ENCODE measurements at places on chromosomes 13 and 19.

DNA sequence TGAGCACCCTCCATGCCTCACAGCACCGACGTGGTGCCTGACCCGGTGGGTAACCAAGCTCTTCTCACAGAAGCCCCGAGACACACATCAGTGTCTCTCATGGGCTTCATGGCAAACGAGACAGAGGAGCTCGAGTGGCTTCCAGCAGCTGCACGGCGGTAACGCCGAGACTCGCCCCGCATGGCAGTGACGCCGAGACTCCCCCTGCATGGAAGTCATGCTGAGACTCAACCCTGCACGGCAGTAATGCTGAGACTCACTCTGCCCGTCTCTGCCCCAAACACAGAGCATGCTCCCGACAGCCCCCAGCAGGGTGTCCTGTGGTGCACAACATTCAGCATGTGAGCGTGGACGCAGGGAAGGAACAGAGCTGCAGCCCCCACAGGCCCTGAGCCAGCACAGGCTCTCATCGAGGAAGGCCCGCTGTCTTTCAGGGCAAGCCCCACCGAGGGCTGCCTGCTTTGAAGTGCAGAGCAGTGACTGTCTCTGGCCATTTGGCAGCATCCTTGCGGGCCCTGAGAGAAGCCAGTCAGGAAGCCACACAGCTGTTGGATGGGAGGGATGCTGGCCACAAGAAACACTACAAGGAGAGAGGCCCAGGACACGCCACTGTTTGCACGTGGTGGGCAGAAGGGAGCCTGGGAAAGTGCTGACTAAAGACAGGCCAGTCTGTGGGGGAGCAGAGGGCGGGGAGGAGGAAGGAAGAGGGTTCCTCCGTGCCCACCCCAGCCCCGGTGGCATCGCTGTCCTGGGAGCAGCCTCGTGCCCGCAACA is 9.5 kb downstream of the GAS6 start:
- DNase-seq: no peak

GRCh38 chr19:38036707-38037611 is 130.0 kb downstream of the SIPA1L3 start:
- no peak for DNase-seq

DNA sequence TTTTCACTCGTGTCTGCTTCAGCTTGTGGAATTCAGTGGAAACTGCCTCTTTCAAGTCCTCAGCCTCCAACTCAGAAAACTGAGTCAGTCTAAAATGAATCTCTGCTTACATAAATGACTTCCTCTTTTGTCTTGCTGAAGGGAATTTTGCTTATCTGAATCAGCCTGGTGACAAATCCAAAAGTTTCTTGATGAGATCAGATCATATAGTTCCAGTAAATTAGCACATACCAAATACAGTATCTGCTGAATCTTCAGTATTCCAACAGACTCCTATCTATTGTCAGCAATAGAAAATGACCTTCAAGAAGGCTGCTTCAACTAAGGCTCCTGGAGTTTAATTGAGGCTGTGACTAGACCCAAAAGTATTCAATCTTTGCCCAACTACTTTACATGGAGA is 290.0 kb downstream of the MZT1 start:
- no peak for DNase-seq

- no peak for DNase-seq
Observed at GRCh38 chr13:76830805-76831204, 55.4 kb downstream of the KCTD12 start.

DNA sequence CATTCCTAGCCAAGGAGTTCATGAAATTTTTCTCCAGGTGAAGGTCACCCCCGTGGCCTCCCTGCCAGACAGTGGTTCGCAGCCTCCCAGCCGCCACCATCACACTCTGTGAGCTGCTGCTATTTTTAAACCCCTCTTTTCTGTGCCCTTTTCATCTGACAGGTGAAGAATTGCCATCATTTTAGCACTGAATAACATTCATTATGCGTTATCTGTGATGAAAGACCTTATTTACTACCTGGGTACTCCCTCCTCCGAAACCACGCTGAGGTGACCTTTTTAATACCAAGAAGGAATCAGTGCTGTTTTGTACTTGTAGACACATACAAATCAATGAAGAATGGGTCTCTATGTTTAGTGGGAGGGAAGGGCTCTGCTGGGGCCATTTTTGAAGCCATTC is 148.9 kb upstream of the GPR12 start:
- DNase-seq: no peak

DNA sequence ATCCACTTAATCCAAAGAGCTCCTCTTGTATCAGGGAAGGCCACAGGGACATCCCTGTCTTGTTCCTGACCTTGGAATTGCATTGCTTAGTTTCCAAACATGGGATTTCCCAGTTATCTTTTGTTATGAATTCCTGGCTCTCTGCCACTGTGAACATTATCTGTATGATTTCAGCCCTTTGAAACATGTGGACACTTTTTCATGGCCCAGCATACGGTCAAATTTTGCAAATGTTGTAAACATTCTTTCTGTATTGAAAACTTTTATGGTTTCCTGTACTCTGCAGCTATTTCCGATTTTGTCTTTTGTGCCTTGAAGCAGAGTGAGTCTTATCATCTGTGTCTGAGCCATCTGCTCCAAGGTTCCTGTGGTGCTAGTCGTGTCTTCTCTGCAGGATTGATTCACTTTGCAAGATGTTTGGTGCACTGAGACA is 4.5 kb upstream of the CFAP97D2 start:
- DNase-seq: no peak

DNA sequence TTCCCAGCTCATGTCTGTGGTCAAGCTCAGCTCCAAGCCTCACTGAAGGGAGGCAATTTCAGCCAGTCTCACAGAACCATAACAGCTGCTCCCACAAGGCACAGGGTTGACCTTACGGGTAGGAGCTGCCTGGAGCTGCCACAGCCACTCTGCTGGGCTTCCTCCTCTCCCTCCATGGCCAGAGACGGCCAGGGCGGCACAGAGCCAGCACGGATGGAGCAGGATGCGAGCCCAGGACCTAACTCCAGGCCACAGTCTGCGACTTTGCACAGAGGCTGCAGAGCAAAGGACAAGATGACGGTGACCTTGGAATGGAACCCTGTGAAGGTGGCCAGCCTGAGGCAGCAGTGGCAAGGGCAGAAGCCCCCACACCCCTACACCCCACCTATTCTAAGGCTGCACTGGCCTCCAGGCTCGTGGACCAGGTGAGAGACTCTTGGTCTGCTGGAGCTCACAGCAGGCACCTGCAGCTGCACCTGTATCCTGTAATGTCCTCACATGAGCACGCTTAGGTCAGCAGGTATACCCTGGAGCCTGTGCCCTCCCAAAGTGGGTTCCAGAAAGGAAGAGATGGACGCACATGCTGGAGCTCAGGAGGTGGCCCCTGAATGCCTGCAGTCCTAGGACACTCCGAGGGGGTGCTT is 29.6 kb downstream of the ADPRHL1 start:
- DNase-seq: no peak

GRCh38 chr19:30608471-30608870 is 236.3 kb downstream of the ZNF536 start:
- DNase-seq: no peak

DNA sequence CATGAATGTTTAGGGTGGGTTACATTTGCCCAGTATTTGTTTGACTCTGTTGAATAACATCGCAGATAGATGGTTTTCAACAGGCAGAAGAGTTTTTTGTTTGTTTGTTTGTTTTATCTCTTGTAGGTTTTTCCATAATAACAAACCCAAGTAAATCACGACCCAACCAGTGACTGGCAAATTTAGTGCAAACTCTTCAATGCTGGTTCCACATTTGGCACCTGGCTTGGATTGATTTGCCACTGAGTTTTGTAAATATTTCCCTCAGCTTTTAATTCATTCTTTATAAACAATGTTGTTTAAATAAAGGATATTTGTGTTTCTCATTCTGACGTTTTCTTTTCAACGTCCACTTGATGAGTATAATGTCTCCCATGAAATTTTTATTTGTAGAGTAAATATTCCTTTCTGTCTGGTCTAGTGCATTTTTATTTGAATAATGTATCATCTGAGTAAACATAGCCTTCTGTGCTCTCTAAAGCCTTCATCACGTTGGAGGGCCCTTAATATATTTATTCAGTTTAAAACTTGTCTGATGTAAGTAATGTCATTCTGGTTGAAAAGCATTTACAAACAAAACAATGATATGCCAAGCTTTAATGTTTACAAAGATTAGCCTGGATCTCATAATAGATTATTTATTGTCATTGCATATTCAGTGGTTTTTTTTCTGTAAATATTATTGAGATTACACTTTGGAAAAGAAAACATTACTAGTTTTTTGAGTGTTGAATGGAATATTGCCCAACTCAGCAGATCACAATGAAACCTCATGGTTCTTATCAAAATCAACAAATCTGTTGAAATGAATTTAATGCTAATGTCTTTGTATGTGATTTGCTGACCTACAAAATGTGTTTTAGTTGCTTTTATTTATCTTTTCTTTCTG is 90.4 kb upstream of the PEG3 start:
- no peak for DNase-seq
